Stimulated activated CD8-positive, alpha-beta memory T cell treated with anti-CD3 and anti-CD28 coated beads, Interleukin-15, amount 100 ng/mL, for 48 hours (primary cell): ENCODE measurements at places on chromosomes 3 and 15.
A peak's percentile ranks its signal among the peaks of the same experiment; 100 is the strongest.

DNA sequence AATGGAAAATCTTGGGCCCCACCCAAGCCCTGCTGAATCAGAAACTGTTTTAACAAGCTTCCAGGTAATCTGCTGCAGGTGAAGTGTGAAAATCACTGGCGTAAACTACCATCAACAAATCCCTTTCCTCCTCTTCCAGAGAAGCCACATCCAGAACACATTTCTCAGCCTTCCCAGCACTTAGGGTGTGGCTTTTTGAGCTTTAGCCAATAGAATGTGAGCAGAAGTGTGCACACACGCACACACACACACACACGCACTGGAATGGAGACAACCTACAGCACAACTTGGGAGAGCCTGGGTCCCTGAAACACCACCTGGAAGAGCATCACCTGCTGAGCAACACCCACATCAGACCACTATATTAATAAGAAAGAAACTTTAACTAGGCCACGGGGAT, 98.6 kb downstream of the OSBPL10 start:
- no peak for DNase-seq

DNA sequence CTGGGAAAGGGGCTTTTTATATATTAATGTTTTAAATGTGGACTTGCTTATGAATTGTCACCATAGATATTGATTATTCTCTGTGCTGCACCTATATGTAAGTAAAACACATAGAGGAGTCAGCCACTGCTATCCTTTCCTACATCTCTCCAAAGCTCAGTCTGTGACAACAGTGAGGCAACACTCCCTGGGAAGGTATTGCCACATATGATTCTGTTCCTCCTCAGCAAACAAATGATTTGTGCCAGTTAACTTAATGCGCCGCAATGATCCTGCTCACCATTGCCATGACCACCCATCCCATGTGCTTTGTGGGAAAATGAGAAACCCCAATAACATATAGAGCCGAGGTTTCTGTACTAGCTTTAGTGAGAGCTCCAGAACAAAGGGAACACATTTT, 75.1 kb upstream of the FBN1 start:
- no peak for DNase-seq

GRCh38 chr3:77038930-77039605, 831 bp upstream of the ROBO2 start:
- no peak for DNase-seq

DNA sequence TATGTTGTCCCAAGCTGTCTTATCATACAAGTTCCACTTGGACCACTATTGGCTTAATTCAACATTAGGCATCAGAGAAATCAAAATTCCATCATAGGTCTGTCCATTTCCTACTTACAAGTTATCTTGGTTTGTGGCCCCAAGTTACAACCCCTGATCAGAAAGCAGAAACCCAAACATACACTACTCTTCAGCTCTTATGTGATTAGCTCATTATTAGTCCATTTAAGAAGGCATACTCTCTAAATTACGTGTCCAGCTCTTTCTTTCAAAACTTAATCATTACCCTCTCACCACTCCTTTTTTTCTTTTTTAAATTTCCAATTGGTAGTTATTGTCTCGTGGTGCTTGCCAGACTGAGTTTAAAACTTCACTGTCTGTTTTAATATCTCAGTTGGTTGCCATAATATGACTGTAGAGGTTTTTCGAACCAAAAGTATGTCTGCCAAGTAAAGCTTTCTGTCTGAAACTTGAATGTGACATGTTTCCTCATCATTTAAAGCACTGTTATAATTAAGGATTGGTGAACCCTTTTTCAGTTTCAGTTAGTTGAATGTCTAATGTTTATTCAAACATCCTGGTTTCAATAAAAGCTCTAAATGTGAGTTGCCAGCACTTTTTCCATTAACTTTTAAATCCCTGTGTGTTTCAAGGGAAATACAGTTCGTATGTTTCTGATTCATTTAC, 150.3 kb downstream of the SAMMSON start:
- no peak for DNase-seq

DNA sequence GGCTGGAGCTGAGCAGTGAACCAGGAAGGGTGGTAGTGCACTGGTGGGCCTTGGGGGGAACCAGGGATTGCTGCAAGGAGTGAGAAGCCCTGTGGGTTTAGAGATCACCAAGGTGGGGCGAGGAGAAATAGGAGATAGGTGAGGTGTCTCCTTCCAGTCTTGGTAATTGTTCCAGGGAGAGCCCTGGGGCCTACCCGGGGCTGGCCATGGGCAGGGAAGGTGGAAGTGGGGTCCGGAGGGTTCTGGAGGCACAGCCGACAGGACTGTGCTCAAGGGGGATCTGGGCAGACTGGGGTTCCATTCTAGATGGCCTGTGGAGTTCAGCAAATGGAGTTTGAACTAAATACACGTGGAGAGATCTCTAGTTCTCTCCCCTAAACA, 4.5 kb downstream of the CHST13 start:
- DNase-seq, result no peak

DNA sequence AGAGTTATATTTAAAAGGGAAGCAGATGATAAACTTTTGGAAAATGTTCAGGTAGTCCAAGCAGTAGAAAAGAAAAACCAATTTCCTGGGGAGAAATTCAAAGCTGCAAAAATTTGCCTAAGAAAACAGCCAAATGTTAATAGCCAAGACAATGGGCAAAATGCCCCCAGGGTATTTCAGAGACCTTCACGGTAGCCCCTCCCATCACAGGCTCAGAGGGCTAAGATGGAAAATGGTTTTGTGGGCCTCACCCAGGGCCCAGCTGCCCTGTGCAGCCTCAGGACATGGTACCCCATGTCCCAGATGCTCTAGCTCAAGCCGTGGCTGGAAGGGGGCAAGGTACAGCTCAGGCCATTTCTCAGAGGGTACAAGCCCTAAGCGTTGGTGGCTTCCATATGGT, 391.0 kb downstream of the ZIC4 start:
- DNase-seq, result no peak

DNA sequence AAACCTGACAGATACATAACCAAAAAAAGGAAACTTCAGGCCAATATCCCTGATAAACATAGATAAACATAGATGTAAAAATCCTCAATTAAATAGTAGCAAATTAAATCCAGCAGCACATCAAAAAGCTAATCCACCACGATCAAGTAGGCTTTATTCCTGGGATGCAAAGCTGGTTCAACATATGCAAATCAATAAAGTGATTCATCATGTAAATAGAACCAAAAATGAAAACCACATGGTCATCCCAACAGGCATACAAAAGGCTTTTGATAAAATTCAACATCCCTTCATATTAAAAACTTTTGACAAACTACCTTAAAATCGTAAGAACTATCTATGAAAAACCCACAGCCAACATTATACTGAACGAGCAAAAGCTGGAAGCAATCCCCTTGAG, 882.2 kb downstream of the NTRK3 start:
- DNase-seq, result no peak

GRCh38 chr15:98493966-98494511, 154.3 kb upstream of the IGF1R start:
- no peak for DNase-seq

DNA sequence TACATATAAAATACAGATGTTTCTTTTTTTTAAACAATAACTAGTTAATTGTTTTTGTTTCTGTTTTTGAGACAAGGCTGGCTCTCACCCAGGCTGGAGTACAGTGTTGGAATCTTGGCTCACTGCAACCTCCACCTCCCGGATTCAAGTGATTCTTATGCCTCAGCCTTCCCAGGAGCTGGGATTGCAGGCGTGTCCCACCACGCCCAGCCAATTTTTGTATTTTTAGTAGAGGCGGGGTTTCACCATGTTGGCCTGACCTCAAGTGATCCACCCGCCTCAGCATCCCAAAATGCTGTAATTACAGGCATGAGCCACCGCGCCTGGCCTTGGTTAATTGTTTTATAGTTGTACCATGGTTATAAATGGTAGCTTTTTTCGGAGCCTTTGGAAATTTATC, 72.3 kb downstream of the PIAS1 start:
- no peak for DNase-seq

GRCh38 chr3:48560648-48561018, 2.9 kb downstream of the UCN2 start:
- DNase-seq, result no peak

DNA sequence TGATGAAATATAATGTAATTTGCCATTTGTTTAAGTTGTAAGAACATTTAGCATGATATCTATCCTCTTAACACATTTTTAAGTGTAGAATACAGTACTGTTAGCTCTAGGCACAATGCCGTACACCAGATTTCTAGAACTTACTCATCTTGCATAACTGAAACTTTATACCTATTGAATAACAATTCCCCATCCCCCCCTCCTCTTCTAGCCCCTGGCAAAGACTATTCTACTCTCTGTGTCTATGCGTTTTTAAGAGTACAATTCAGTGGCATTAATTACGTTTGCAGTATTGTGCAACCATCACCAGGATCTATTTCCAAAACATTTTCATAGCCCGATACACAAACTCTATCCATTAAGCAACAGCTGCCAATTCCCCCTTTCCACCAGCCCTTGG, 261.7 kb downstream of the PLOD2 start:
- DNase-seq, result no peak

- no peak for DNase-seq
These were observed 1.4 kb upstream of the ISLR2 start for GRCh38 chr15:74128785-74129585.

- DNase-seq, result no peak
These were observed 619.2 kb downstream of the NAALADL2 start for GRCh38 chr3:175478301-175478700.

DNA sequence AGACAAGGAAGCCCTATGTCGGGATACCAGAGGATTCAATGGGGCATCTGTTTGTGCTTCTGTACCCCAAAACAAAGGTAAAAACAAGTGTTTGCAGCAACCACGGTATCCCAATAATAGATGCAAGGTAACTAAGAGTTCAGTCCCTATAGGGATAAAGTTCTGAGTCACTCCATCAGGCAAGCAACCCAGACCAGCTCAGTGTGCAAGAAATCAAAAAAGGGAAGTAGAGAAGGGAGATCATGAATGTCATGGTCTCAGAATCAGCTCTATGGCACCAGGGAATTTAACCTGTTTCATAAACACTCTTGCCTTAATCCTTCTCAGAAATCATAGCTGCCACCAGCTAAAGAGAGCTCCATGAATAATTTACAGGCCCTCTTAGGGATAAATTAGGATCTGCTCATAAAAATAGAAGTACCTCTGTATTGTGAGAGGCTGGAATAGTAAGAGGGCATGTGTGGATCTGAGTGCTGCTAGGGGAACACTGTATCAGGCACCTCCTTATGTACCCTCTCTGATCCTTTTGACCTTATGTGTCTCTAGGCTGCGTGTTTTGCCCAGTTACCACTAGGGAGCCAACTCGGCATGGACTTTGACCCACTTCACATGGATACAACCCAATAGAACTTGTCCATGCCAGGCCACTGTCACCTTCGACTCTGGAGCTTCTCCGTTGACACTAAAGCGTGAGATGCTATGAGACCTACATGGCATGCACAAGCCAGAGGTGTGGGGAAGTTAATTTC, 754.6 kb downstream of the AGBL1 start:
- DNase-seq, result no peak

GRCh38 chr15:47822048-47822447, 104.7 kb downstream of the SEMA6D start:
- DNase-seq, result no peak

DNA sequence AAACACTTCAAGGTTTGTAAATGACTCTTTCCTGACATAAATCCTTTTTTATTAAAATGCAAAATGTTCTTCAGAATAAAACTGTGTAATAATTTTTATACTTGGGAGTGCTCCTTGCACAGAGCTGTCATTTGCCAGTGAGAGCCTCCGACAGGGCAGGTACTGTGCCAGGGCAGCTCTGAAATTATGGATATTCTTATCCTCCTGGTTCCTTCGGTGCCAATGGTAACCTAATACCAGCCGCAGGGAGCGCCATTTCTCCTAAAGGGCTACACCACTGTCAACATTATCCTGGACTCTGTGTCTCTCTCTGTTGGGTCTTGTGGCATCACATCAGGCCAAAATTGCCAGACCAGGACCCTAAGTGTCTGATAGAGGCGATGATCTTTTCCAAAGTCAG, 33.0 kb downstream of the CHDH start:
- DNase-seq, result no peak

- no peak for DNase-seq
These were observed 56.2 kb upstream of the LPP start for GRCh38 chr3:188097791-188098190.

- peak; percentile 43 for DNase-seq
These were observed 79.4 kb downstream of the FRMD4B start for GRCh38 chr3:69306239-69307185.

DNA sequence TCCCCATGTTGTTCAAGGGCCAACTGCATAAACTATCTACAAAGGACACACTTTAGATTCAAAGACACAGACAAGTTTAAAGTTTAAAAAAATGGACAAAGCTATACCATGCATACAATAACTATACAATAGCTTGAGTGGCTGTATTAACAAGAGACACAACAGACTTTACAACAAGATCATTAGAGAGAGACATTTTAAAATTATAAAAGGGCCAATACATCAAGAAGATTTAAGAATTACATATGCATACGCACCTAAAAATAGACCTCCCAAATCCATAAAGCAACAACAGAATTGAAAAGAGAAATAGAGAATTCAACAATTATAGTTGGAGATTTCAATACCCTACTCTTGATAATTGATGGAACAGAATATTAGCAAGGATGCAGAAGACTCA, 79.4 kb downstream of the XXYLT1 start:
- no peak for DNase-seq

DNA sequence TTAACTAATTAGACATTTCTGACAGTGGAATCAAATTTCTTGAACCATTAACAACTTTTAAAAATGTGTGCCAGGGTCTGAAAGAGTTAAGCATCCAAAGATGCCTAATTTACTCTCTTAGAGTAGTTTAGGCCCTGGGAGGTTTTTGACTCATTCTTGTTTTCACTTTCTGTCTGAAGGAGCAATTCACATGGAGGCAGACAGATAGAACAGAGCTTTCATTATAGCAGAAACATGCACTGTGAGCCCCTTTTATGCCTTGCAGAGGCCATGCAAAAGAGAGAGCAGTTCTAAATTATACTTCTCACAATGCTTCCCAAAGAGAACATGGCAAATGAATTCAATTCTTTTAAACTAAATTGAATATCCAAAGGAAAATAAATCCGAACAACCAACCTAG, 554.8 kb downstream of the MFSD1 start:
- DNase-seq, result no peak

DNA sequence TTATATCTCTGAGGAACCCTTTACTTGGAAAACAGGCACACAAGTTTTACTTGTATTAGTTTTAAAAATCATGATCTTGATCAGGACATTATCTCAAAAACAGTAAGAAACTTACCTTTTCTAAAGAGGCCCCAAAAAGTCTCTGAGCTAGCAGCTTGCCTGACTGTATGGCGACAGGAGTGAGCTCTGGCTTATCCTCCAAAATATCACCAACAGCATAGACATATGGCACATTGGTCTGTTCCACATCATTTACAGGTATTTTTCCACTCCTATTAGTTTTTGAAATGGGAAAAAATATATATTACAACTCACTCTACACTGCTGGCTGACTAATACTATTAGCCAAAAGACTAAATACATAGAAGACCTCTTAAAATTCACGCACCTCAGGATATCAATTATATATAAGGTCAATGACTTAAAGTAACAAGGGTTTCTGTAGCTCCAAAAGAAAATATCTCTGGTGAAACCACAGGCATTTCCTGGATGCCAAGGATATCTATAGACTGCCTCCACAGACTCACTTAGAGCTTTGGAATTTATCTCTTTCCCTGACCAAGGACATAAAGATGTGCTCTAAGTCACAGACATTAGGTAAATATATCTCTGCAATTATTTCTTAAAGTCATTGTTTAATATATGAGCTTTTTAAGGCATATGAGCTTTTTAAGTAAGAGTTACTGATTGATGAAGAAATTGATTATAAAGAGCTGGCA, 33.1 kb downstream of the TXNRD3 start:
- DNase-seq, result no peak

- no peak for DNase-seq
These were observed 23.1 kb upstream of the CMC1 start for GRCh38 chr3:28218071-28218916.

- DNase-seq, result no peak
These were observed 24.7 kb downstream of the KY start for GRCh38 chr3:134625885-134626741.
